Naive B cell (primary cell): ENCODE measurements at places on chromosomes 1 and 21. TPM values are rescaled to one million over a fixed set of nuclear protein-coding genes. Genes with fewer than 3 reads are reported as not detected.

Gene RYR2
- not detected for polyA plus RNA-seq

Gene AADACL4
- not detected for polyA plus RNA-seq

Gene ZMYND12
- 0.45 TPM for polyA plus RNA-seq

Gene USP24
- 8.2 TPM for polyA plus RNA-seq

Gene DISP3
- polyA plus RNA-seq = 0.05 TPM

Gene PIK3C2B
- polyA plus RNA-seq = 10.6 TPM

Gene GCSAML
- 0.15 TPM for polyA plus RNA-seq

Gene MFAP2
- polyA plus RNA-seq = not detected

Gene SPRR5
- polyA plus RNA-seq = not detected

Gene NUP210L
- not detected for polyA plus RNA-seq

Gene TNFSF18
- polyA plus RNA-seq = not detected

Gene OVAAL
- polyA plus RNA-seq = not detected

Gene C1orf226
- polyA plus RNA-seq = not detected

Gene OR2L8
- 0.51 TPM for polyA plus RNA-seq

Gene SYT14
- polyA plus RNA-seq = not detected

Gene UBE2U
- polyA plus RNA-seq = not detected
